T47D (cell line): ENCODE measurements at places on chromosomes 1 and 21.

GRCh38 chr1:231763456-231763855, 136.9 kb downstream of the DISC1 start:
- DNase-seq = no peak

GRCh38 chr1:63701187-63701586, 72.6 kb upstream of the ROR1 start:
- peak; percentile 37 for DNase-seq

DNA sequence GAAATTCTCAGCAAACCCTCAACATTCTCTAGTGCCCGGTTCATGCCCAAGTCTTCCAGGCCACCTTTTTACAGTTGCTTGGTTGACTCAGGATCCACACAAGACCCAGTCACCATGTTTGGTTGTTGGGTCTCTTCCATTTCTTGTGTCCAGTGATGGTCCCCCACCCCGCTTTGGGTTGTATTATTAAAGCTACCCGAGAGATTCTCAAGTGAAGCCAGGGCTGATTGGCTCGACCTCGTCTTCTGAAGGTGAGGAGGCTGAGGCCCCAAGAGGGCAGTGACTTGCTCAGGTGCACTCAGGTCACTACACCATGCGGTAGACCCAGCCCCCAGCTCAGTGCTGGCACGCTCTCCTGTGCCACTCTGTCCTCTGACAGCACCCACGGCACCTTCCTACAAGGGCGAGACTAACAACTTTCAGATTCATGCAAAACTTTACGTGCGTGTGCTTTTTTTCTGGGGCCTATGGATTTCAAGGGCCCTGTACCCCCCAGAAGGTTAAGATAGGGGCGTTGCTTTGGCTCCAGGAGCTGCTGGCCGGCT, 50.3 kb downstream of the CAPN9 start:
- DNase-seq = no peak

DNA sequence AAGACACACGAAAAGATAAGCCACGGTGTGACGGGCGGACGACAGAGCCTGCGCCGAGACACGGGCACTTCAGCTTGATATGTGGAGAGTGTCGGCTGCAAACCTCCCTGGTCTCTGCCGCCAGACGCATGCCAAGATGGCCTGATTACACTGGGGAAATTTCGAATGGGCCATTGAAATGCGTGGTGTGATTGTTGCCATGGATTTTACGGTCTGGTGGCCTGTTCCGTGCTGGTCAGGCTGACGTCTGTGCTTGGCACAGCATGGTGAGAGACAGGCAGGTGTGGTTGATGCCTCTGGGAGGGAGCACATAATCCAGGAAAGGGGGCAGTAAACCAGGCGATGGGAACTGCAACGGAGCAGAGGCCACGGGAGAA, 105.6 kb upstream of the TMPRSS2 start:
- no peak for DNase-seq

DNA sequence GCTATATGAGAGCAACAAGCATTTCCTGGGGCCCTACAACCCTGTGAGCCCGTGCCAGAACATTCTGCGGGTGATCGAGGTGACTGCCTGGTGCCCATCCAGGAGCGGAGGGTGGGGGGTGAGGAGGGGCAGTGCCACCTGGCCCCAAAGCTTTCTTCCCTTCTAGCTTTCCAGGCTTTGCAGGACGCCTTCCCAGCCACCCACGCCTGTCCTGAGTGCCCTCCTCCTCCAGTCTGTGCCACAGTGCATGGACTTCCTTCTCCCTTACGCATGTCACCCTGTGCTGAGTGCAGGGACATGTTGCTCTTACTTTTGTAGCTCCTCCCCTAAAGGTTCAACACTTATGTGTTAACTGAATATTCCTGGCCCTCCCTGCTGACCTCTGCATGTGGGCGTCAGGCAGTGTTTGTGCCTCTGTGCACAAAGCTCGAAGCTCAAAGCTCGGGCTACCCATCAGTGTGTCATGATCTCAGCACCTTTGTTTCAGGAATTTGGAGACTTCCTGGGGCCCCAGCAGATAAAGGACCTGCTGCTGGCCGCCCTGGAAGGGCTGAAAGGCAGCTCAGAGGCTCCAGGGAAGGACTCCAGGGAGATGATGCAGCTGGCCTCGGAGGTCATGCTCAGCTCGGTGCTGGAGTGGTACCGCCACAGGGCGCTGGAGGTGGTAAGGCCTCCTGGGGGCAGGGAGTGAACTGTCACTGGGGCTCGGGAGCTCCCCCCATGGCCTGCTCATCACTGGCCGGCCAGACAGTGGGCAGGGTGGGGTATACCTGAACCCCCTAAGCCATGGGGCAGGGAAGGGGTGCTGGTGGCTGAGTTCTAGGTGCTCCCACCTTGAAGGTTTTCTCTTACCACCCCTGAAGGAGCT, 36.7 kb upstream of the TTC4 start:
- no peak for DNase-seq

- DNase-seq = no peak
Observed at GRCh38 chr1:4957027-4957426, 302.6 kb downstream of the AJAP1 start.

- no peak for DNase-seq
Observed at GRCh38 chr1:235430991-235431390, 63.8 kb downstream of the TBCE start.

- no peak for DNase-seq
Observed at GRCh38 chr1:15756143-15757015, 2.2 kb upstream of the FBLIM1 start.

DNA sequence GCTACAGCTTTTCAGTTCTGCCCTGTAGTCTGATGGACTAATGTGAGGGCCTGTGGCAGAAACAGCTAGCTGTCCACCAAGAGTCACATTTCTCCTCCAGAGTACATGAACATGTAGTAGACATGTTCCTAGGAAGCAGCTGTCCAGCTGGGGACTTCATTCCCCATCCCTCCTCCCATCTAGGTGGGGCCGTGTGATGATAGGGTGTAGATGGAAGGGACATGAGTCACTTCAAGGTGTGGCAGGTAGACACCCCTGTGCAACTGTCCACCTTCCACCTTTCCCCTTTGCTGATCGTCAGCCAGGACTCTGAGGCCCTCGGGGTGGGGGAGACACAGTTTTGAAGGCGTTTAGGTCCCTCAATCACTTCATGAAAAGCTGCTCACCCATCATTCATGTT, 3.6 kb upstream of the RD3 start:
- DNase-seq = no peak

DNA sequence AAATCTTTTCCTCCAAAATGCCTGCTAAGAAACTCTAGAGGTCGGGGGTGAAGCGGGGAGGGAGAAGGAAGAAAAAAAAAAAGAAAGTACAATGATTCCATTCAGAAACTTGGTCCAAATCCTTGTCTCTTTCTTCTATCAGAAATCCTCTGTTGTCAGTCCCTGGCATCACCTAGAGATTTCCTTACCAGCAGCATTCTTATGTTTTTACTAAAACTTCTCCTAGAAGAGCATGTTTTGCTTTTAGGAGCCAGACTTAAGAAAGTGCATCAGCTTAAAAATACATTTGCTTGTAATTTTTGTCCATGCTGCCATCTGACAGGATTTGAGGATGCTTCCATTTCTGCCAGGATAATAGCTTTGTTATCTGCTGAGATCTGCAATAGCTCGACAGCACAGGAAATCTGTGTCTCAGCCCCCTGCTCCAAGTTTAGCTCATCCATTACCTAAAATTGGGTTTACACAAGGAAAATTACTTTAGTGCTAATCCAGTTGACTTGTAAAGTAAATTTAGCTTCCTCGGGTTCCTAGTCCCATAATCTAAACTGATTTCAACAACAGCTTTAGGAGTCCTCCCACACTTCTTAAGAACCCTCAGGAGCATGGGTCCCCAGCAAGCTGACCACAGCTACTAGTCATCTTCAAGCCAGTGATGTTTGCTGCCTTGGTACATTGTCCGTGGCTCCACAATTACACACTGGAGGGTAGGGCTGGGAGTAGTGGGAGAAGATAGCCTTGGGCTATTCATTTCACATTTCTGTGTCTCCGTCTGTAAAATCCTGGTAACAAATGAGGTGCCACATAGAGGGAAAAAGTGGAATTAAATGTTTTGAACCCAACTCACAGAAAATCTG, 92.3 kb upstream of the UBE2U start:
- no peak for DNase-seq

GRCh38 chr1:1050577-1051052, 23.5 kb downstream of the RNF223 start:
- DNase-seq = no peak

- DNase-seq = no peak
Observed at GRCh38 chr1:240284656-240285414, 193.2 kb downstream of the FMN2 start.

DNA sequence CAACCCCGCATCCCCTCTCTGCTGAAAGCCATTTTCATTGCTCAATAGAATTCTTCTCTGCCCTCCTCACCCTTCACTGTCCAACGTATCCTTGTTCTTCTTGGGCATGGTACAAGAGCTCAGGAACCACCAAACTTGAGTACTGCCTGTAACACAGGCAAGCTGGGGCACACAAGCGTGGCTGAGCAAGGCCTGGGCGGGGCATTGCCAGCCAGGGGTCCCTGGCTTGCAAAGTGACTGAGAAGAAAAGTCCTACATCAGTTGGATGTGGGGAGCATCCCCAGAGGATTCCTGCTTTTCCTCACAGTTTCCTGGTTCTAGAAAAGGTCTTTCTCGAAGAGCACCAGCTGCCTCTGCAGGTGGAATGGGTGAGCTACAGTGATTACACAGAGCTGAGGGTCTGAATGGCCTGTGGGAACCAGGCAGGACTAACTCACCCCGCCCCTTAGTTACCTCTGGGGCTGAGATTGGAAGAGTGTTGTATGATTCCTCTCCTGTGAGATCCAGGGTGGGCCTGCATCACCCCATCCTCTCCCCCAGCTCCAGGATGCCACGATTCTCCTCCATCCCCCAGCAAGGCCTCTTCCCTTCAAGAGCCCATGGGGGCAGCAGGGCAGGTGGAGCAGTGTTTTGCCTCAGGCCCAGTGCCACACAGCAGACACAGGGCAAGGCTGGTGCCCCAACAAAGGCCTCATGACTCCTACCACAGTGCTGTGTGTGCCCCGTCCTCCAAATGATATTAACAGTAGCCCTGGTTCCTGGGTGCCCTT, 121.9 kb downstream of the MATN1 start:
- DNase-seq = no peak

GRCh38 chr1:169487561-169487960, 1.8 kb upstream of the SLC19A2 start:
- DNase-seq = no peak

DNA sequence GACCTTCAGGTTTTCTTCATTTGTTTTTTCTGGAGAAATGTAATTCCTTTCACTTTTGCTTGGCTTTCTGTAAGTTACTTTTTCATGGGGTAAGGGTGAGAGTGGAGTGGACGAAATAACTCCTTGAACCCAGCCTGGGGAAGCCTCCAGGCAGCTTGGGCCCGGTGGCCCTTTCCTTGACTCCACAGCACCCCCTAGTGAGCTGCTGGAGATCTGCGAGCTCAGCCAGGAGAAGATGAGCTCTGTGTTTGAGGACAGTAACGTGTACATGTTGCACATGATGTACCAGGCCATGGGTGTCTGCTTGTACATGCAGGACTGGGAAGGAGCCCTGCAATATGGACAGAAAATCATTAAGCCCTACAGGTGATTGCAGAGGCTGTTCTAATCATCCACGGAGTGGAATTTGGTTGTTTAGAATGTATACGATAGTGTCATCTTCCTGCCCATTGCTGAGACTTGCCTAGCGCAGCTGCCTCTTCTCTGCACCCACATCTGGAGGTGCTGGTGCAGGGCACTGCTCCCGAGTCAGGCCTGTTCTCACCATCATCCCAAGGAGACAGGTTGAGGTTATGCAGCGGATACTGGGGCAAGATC, 51.0 kb downstream of the SMYD2 start:
- DNase-seq = peak; percentile 75

GRCh38 chr1:30423570-30423969, 299.8 kb downstream of the MATN1 start:
- DNase-seq = no peak

GRCh38 chr21:33940164-33940880, 24.7 kb upstream of the ATP5PO start:
- no peak for DNase-seq

DNA sequence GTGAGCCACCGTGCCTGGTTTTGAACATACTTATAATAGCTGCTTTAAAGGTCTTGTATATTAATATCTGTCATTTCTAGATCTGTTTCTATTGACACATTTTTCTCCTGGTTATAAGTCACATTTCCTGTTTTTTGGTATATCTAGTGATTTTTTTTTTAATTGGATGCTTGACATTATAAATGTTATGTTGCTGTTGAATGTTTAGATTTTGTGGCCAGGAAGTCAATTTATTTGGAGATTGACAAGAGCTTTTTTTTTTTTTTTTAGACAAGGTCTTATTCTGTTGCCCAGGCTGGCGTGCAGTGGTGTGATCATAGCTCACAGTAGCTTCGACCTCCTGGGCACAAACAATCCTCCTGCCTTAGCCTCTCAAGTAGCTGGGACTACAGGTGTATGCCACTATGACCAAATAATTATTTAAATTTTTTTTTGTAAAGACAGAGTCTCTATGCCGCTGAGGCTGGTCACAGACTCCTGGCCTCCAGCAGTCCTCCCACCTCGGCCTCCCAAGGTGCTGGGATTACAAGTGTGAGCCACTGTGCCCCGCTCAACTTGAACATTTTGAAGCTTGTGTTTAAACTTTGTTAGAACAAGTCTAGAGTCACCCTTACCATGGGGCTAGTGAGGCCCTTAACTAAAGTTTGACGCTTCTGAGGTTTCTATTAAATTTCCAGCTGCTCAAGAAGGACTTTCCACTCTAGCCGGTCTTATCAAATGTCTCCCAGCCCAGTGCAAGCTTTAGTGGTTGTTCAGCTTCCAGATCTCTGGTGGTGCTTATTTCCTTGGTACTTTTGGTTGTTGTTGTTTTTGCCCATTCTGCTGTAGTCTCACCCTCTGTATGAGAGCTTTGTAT, 8.6 kb upstream of the CHI3L2 start:
- no peak for DNase-seq

- DNase-seq = no peak
Observed at GRCh38 chr1:30685796-30686165, 37.6 kb downstream of the MATN1 start.

GRCh38 chr1:99482750-99483149, 163.2 kb upstream of the PALMD start:
- DNase-seq = no peak

- no peak for DNase-seq
Observed at GRCh38 chr1:46816930-46817329, 18.1 kb downstream of the CYP4B1 start.

- DNase-seq = no peak
Observed at GRCh38 chr1:61300899-61301298, 218.5 kb downstream of the NFIA start.

DNA sequence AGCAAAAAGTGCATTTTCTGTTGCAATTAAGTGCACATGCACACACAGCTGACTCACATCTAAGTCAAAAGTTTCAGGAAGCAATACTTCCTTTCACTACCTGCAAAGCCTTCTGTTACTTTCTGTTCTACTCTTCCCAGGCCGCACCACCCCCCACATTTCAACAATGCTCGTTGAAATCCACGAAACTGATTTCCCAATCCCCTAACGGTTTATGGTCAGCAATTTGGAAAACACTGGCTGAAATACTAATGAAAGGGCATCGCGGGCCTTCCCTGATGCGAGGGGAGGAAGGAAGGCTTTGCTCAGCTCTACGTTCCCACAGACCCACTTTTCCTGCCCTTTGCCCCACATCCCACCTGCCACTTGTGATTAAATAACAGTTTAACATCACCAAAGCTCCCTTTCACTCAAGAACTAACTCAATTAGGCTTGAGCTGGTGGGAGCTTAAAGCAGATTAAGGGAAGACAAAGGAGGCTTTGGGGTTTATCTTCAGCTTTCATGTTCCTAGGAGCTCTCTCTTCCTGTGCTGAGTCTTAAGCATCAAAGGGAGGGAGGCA, 243.2 kb upstream of the RAB4A start:
- DNase-seq = no peak
